Activated CD4-positive, alpha-beta T cell treated with anti-CD3 and anti-CD28 coated beads, Interleukin-2, amount 10 ng/mL, durations not matched to agents 7 days and 5 days (primary cell): ENCODE measurements at places on chromosomes 6 and 20. TPM values are rescaled to one million over a fixed set of nuclear protein-coding genes. Genes with fewer than 3 reads are reported as not detected.
A peak's percentile ranks its signal among the peaks of the same experiment; 100 is the strongest.

GRCh38 chr6:13178107-13178506 lies 150.2 kb downstream of the TBC1D7 start:
- DNase-seq = no peak
- peaks cover 10% of the 10 kb centered on the region for H3K27me3 ChIP-seq
- H3K4me1 ChIP-seq = peaks cover 10% of the 10 kb centered on the region
- H3K4me3 ChIP-seq = no peak overlapping the region
- no peak overlapping the region for H3K27ac ChIP-seq

The MAP3K4 gene
- 43.6 TPM for total RNA-seq

DNA sequence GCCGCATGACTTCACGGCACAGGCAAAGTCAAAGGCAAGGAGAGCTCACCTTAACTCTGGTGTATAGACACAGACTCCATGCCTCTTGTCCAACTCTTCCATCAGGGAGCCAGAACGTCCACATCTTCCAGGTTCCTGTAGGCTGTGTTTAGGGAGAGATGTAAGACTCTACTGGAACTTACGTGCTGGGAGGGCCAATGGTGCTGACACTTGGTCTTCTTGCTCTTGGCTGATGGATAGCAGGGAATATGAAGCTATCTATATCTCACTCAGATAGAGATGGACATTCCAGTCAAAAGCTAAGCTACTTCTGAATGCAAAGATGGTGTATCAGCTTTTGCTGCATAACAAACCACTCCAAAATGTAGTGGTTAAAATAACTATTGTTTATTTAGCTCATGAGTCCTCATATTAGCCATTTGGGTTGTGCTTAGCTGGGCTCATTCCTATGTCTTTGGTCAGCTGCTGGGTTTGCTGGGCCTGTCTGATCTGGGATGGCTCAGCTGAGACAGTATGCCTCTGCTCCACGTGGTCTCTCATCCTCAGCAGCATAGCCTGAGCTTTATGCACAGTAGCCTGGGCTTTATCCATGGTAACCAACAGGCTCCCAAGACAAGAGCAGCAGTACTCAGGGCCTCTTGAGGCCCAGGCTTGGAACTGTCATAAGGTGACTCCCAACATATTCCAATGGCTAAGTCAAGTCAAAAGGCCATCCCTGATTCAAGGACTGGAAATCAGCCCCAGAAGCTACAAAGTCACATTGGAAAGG lies 111.6 kb downstream of the SNX5 start:
- peak overlapping the region; percentile 68 for H3K27ac ChIP-seq
- peaks cover 9% of the 10 kb centered on the region for H3K27me3 ChIP-seq
- peak overlapping the region; percentile 18 for H3K4me3 ChIP-seq
- no peak for DNase-seq
- peaks cover 59% of the 10 kb centered on the region for H3K4me1 ChIP-seq

GRCh38 chr6:142871910-142872331 lies 73.1 kb downstream of the HIVEP2 start:
- H3K27ac ChIP-seq = no peak overlapping the region
- no peak overlapping the region for H3K4me3 ChIP-seq

The CALHM6 gene
- total RNA-seq = 7.7 TPM

The IP6K3 gene
- not detected for total RNA-seq

DNA sequence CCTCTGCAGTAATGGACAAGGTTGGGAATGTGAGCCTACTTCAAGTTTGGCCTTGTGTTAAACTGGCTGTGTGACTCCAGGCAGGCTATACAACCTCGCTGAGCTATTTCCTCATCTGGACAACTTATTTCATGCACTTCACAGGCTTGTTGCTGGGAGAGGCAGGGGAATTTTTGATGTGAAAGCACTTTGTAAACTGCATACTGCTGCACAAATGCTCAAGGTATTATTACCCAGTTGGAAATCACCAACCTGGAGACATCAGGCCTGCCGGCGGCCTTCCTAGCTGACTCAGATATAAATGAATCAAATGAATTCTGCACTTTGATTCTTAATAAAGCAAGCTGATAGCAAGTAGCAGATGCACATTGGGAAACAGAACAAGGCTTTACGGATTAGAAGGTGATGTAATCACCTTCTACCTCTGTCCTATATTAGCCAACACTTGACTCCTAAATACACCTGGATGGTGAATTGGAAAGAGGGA lies 10.1 kb downstream of the JARID2 start:
- H3K27ac ChIP-seq = no peak overlapping the region
- H3K27me3 ChIP-seq = no peaks in the 10 kb centered on the region
- H3K36me3 ChIP-seq = peaks cover 53% of the 10 kb centered on the region
- DNase-seq = no peak

The CLPSL1 gene
- not detected for total RNA-seq
